ENCODE measurements at places on chromosomes 6 and 20.

DNA sequence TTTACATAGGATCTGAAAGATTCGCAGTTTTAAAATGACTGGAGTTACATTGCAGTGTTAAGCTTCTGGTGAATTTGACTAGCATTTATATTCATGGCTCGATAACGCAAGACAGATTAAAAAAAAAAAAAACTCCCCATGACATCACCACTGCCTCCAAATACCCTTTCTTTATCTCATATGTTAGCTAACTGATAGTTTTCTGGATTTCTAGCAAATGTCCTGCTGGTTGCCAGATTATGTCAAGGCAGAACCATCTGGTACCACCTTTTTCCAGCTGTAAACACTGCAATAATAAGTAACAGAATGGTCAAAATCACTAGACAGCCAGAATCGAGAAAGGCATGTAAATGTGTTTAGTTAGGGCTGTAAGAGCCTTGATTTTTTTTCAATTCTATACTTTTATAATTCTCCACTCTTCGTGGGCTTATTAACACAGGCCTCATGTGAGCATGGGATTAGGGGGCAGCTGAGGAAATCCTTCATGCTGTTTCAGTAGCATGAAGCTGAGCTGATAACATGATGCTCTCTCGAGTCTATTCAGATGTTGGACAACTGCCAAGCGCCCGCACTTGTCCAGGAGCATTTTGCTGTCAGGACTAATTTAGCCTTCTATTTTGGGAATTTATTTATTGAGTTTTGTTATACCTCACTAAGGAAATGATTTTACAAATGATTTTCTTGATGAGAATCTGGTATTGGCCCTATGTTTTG, 166.0 kb upstream of the SCGN start:
- no peak for DNase-seq

DNA sequence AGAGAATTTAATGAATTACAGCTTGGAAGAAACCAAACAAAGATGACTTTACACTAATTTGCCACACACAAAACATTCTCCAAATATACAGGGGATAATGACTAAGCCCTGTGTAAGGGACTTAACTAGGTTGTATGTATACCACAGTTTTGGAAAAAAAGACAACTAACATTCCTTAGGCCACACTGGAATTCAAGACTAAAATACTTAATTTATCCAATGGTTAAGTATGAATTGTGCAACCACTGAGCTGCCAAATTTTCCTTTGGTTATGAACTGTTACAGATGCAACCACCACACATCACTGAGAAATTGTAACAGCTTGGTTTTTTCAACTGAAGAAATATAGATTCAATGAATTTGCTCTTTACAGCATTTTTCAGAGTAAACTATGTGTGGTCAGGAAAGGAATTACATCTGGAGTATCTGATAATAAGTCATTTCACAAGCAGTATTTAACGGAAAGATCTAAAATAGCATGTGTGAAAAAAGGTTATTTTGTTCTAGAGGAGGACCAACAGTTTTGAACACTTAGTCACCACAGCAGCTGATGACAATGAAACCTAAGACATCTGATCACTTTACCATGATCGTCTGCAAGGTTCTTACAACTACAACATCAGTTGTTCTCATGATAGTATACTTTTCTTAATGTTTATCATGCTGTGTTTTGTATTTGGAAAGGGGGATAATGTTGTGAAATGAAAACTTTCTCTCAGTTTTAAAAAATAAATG, 318.8 kb downstream of the BCKDHB start:
- DNase-seq: no peak

DNA sequence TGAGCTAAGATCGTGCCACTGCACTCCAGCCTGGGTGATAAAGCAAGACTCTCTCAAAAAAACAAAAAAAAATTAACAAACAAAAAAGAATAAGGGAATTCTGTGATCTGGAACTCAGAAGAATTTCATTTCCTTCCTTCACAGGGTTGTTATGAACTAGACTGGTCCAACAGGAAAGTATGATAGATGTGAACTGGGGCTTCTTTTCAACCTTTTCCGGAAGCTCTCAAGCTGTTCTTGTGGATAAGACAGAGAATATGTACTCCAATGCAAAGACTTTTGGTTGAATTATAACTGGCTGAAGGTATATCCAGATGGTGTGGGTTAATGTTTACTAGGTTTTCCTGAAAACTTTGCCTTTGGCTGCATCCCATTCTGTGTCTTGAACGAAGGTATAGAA, 5.3 kb downstream of the RNF8 start:
- DNase-seq: no peak

DNA sequence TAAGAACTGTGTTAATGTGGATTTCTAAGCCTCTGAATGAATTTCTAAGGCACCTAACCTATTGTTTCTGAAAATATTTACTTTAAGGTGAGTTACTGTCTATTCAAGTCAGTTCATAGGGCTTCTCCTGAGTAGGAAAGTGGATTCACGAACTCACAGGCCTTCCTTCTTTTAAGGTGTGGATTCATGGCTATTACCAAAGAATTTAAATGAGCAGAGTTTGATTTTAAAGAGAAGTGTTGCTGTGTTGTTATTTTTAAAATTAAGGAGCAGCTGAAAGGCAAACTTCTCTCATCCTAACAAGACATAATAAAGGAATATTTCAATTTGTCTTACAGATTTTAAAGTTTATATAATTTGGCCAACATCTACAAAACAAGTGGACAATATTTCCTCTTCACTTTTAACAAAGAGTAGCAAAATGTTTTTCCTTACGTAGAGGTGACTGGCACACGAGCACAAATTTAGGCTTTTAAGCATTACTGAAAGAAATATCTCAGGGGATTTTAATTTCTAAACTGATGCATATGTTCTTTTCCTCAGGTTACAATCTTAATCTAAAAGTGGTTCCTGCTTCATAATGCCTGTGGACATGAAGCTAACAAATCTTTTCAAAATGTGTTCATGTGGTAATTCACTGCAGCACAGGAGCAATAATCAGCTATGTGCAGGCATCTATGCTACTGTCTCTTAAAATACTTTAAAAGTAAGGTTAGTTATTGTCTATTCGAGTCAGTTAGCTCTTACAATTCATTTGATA, 602 bp upstream of the TSPYL4 start:
- DNase-seq: no peak

- no peak for DNase-seq
Measured at GRCh38 chr6:40668203-40668602, 81.0 kb upstream of the LRFN2 start.

DNA sequence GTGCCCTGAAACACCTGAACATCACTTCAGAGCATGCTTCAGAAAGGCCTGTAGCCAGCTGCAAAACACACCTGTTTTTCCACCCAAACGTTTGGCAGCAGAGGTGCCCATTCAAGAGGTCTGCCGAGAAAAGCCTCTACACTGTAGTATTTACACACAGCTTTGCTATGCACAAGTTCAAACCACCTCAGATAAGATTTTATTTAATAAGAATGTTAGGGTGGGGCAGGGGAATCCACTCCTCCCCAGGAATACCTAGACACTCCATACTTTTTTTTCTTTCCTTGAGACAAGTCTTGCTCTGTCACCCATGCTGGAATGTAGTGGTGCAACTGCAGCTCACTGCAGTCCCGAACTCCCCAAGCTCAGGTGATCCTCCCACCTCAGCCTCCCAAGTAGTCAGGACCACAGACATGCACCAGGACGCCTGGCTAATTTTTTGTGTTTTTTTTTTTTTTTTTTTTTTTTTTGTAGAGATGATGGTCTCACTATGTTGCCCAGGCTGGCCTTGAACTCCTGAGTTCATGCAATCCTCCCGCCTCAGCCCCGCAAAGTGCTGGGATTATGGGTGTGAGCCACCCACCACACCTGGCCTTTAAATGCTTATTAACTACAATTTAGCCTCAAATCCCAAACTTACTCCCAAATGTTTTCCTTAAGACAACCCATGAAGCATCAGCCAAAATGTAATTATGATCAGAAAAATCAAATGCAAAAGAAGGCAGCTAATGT, 9.7 kb downstream of the MRPL14 start:
- no peak for DNase-seq

- no peak for DNase-seq
Measured at GRCh38 chr6:36269834-36270705, at the start of gene PNPLA1. Gene PNPLA1 (plus strand): TSS chr6:36270060. CDS start chr6:36270460, 400 bp downstream.

DNA sequence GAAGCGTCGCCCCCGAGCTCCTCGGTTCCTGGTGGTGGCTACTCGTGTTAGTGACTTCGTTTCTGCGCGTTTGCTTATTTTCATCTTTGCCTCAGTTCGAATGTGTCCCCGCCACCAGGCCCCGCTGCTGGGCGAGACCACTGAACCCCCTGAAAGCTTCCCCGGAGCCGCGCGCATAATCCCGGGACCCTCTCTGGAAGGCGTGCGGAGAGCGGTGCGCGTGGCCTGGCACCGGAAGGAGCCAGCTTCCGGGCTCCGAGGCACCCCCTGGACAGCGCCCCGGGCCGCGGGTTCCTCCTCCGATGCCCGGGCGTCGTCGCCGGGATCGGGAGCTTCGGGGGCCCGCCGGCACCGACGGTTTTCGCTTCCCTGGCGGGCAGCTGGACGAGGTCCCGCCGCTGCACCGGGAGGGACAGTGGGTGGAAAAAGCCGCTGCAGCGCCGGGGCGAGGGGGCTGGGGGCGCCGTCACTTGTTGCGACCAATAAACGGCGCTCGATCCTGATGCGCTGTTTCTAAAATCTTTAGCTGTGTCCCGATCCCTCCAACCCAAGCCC, 643 bp upstream of the SLC35D3 start:
- DNase-seq: no peak

GRCh38 chr6:5936140-5936539, 70.6 kb downstream of the NRN1 start:
- DNase-seq: no peak

DNA sequence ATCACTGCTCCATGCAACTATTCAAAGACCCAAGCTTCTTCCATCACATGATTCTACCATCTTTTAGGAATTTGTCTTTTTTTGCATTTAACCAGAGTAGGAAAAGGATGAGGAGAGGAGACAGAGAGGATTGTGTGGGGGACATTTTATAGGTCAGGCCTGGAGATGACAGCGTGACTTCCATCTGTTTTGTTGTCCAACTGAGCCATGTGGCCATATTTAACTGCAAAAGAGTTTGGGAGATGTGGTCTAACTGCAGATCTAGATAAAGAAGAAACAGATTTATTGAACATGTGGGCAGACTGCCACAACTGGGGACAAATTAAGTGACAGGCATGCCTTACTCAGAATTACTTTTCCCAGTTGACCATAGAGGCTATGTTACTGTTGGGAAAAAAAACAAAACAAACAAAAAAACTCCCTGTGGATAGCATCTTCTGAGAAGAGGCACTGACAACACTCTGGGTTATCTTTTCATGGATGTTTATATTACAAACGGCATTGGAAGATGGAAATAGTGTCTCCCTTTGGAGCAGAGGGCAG, 18.9 kb upstream of the MOCS1 start:
- no peak for DNase-seq

DNA sequence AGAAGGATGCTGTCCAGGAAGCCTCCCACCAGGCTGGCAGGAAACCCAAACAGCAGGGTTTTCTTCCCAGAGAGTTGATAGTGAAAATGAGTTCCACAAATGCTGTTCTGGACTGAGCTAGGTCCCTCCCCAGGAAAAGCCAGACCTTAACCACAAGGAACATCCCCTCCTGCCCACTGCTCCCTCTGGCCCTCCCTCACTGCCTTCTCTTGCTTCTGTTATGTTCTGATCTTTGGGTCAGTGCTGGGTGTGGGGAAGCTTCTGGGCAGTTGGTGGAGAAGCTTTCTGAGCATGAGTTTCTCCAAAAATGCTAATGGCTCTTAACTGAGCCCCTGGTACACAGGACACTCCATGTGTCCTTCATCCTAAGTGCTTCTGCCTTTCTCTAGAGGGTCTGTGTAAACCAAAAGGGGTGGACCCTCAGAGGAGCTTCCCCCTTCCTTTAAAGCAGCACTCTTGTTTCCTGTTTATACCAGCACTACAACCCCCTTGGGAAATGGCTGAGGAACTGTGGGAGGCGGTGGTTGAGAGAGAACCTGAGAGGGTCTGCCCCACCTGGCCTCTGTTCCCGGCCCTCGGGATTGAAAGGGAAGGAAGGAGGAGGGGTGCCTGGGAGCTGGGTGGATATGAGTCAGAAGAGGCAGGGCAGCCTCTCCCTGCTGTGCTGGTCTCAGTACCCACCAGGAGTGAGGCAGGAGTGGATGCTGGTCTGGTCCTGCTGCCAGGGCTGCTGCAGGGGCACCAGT, 42.0 kb downstream of the CDS2 start:
- no peak for DNase-seq
